HT1080 (cell line): ENCODE measurements at places on chromosomes 16 and 17.

DNA sequence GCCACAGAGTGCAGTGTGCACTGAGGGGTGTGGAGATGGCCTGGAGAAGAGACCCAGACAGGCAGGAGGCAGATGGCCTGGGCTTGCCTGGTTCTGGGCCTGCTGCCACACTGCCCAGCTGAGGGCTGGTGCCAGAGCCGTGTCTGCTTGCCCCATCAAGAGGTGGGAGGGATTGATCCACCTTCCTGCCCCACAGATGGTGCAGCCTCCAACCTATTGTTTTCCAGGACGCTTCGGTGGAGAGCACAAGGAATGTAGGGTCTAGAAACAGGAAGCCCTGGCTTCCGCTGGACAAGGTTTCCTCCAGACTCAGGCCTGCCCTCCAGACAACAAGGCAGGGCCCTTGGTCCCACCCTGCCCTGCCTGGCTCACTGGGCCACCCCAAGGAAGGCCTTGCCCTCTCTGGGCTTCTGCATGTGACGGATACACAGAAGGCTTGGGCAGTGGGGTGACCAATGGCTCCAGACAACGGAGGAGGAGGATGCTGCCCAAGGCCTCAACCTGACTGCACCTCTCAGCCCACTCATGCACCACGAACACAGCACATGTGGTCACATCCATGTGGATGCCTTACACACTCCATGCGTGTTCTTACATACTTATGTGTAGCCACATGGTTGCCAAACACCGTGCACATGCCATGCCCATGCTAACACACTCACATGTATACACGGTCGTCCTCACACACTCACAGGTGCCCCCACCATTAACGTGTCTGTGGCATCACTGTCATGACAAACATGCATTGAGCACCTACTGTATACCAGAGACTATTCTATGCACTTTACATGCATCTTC, 6.5 kb upstream of the CDH5 start:
- DNase-seq = no peak

GRCh38 chr17:29141514-29141876, 38.7 kb downstream of the MYO18A start:
- no peak for DNase-seq

DNA sequence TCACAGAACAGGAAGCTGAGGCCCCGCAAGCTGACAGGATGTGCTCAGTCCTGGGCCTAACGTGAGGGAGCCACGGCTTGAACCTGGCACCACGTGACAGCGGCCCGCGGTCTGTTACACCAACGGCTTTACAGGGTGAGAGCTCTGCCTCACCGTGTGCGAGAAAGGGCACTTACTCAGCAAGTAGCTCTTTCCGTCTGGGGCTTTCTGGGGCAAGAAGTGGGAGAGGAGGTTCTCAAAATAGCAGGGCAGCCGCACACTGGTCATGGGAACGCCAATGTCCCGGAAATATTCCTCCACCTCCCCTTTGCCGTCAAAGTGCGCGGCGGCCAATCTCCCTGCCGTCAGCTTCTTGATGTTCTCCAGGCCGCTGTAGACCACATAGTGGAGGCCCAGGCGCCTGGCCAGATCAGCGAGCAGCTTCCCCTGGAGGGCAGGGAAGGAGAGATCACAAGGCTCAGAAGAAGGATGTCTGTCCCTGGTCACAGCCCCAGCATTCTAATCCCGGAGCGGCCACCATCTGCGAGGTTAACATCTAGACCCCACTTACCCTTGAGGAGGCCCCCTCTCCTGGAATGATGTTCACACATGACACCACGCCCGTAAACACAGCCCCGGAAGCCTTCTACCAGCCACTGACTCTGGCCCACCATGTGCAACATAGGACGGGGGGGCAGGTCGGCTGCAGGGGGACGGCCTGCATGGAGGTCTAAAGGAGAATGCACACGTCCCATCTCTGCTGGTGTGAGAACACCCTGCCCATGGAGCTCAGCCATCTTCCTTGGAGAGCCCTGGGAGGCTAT, 8.2 kb downstream of the NMRAL1 start:
- DNase-seq = no peak

DNA sequence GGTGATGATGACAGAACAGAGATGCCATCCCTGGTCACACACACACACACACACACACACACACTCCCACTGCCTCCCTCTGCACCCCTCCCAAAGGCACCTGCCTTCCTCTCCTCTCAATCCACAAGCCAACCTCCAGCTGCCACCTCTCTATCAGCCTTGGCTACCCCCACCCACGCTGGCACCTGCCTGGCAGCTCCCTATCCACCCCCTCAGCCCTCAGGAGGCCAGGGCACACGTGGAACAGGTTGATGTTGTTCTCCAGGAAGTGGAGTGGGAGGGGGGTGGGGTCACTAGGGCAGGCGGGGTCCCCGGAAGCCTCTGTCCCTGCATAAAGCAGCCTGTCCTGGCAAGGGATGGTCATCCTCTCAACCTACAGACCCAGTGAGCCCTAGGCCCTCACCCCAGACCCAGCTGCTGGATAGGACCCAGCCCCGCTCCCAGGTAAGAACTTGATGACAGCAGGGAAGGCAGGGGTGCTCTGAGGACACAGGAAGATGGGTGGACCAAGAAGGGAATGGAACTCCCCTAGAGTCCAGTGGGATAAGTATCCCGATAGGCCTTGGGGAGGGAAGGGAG, at the start of gene GSDMA:
Gene GSDMA (plus strand): TSS at position 363 of the 579 bp plus-strand sequence. CDS start 2,684 bp downstream, outside the sequence.
- DNase-seq = no peak

DNA sequence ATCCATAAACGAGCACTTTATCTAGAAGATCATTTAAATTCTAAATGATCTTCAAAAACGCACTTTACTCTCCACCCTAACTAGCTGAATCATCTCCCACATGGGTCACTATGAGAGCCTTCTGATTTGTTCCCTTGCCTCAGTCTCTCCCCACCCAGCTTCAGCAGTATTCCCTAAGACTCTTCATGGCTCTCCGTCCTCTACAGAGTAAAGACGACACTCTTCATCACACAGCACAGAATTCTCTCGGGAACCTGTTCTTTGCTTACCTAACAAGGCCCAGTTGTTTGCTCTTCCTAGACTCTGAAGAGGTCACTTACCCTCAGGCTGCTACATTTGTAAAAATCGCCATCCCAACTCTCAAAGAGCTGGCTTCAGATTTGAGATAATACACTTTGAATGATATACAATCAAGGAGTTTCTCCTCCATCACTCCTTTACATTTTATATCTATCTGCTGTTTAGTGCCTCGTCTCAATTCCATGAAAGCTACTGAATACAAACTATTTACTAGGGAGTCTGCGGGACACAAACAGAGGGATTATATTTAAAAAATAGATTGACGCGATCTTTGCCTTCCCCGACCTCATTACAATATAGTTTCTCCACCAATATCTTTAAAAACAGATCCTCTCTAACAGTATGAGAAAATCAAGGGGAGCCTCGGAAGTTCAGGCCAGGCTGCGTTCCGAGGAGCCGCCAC, 511 bp upstream of the LIG3 start:
- no peak for DNase-seq

DNA sequence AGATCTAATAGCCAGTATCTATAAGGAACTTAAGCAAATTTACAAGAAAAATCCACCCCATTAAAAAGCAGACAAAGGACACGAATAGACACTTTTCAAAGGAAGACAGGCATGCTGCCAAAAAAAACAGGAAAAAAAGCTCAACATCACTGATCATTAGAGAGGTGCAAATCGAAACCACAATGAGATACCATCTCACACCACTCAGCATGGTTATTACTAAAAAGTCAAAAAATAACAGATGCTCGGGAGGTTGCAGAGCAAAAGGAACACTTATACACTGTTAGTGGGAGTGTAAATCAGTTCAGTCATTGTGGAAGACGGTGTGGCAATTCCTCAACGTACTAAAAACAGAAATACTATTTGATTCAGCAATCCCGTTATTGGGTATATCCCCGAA, 9.6 kb downstream of the STX8 start:
- no peak for DNase-seq

GRCh38 chr16:89502081-89502843, 5.9 kb upstream of the SPG7 start:
- no peak for DNase-seq

DNA sequence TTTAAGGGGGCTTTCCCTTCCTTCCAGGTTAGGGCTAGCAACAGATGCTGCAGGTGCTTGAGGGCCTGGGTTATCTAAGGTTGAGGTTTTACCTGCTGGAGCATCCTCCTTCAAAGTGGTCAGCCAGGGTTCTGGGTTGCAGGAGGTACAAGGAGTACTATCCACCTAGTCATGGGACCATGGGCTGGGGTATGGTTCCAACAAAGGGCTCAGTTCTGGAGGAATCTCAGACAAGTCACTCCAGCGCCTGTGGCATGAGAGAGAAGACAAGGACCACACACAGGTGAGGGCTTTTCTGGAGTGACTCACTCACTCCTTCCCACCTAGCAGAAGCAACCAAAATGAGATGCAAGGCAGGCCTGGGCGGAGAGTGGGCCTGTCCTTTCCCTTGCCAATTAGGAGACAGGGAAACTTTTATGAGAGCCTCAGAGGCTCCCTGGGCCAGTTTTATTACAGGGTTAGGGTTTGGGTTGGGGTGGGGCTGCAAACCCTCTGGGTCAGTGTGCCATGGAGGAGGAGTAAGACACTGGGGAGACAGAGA, 2.2 kb downstream of the MYO19 start:
- DNase-seq = no peak

DNA sequence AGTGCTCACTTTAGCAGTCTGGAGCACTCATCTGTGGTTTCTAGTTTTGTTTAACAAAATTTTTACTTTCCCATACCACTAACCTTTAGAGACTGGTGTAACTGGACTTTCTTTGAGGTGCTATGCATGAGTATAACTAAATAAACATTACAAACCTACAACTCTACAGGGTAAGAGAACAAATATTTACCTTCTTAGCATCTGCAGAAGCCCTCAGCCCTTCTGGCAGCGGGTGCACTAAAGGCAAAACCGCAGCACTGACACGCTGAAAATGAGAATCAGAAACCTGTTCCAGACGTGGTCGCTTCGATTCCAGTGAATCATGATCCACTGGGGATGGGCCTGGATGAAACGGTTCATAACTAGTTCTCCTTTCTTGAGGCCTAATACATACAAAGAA, 43.7 kb downstream of the NCOR1 start:
- DNase-seq = no peak

DNA sequence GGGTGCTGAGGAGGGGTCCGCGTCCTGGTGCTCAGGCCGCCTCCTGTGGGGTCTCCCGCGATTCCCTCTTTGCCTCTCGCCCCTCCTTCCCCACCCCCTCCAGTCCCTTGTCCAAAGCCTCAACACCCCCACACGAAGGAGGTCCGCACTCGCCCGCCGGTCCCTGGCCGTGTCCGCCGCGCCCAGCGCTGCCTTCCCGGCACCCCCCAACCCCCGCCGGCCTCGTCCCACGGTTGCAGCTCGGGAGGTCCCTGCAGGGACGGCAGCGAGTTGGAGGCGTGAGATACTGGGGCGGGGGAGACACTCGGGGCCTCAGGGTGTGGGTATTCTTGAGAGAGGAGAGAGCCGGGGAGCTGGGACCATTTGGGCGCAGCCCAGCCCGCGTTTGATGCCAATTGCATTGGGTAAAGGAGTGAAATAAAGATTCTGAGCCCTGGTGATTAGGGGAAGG, 468 bp downstream of the FLYWCH2 start:
- no peak for DNase-seq

DNA sequence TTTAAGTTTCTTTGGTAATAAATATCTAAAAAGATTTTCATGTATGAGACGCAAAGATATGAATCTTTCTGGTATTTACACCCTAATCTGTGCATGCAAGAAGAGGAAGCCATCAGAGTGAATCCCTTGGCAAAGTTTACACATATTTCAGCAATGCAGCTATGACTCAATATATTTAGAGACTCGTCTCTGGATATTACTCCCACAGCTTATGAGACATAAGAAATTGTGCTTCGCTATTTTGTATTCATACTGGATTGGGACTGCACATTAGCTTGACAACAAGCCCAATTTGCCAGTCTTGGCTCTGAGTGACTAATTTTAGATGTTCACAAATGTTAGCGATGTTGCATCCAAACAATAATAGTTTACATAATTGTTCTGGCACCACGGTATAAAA, 532.0 kb downstream of the CDH11 start:
- peak; percentile 1 for DNase-seq
